ENCODE measurements at places on chromosomes 6 and 20.
A peak's percentile ranks its signal among the peaks of the same experiment; 100 is the strongest.

GRCh38 chr6:108465098-108465495 lies 95.6 kb upstream of the FOXO3 start:
- no peaks in the 10 kb centered on the region for H3K4me1 ChIP-seq
- H3K4me3 ChIP-seq, result no peak overlapping the region
- H3K27ac ChIP-seq, result no peak overlapping the region
- no peaks in the 10 kb centered on the region for H3K36me3 ChIP-seq

DNA sequence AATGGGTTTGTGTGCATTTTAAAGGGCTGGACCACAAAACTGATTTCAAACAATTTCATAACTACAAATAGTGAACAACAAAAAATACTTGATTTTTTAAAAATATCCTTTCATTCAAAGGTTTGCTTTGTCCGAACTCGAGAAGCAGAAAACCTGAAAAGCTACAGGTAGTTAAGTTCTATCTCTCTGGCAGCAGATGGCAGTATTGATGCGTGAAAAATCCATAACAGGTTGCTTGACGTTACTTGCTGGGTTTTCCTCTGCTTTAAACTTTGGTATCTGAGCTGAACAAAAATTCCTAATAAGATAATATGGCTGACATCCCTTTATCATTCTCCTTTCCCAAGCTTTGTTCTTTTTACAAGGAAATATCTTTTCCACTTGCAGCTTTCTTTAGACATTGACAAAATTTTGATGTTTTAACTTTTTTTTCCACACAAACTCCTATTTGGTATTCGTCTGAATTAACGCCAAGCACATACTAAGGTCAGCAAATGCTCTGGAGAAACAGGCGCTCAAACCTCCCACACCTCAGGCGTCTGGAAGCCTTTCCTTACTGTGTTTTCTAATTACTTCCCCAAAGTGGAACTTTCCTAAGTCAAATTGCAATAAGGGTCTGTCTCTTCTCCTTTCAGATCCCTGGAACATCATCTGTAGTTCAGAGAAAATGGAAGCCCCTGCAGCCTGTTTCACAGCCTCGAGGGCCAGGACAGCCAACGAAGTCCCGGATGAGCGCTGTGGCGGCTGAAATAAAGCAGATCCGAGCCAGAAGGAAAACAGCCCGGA lies 50.3 kb upstream of the GFRAL start:
- no peak overlapping the region for H3K27ac ChIP-seq
- DNase-seq, result no peak
- no peaks in the 10 kb centered on the region for H3K27me3 ChIP-seq
- no peaks in the 10 kb centered on the region for H3K4me1 ChIP-seq

GRCh38 chr6:53924277-53924676 lies 129.5 kb downstream of the LRRC1 start:
- no peak for DNase-seq
- H3K4me3 ChIP-seq, result no peak overlapping the region
- H3K4me1 ChIP-seq, result no peaks in the 10 kb centered on the region
- H3K27me3 ChIP-seq, result no peaks in the 10 kb centered on the region
- no peaks in the 10 kb centered on the region for H3K36me3 ChIP-seq

DNA sequence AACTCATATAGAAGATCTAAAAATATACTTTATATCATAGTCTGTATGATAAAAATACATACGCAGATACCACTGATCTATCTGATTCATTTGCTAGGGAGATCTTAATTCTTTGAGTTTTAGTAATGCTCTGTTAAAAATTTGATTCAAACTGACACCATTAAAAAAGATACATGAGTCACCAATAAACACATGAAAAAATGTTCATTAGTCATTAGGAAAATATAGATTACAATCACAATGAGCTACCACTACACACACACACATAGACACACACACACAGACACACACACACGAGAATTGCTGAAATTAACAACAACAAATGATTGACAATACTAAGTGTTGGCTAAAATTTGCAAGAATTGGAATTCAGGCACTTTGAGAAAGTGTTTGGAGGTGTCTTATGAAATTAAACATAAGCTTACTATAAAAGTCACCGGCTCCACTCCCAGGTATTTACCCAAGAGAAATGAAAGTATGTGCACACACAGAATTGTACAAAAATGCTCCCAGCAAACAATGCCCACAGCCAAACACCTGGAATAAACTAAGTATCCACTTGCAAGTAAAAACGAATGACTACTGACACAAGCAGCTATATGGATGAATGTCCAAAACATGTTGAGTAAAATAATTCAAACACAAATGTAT lies 117.7 kb upstream of the GGTLC1 start:
- H3K4me1 ChIP-seq, result no peaks in the 10 kb centered on the region
- DNase-seq, result no peak
- H3K27me3 ChIP-seq, result no peaks in the 10 kb centered on the region

- no peaks in the 10 kb centered on the region for H3K27me3 ChIP-seq
- no peaks in the 10 kb centered on the region for H3K36me3 ChIP-seq
- no peak overlapping the region for H3K4me3 ChIP-seq
- H3K27ac ChIP-seq, result no peak overlapping the region
- no peak for DNase-seq
- H3K4me1 ChIP-seq, result peaks cover 26% of the 10 kb centered on the region
Measured at GRCh38 chr20:3486850-3487249, 16.0 kb downstream of the ATRN start.

DNA sequence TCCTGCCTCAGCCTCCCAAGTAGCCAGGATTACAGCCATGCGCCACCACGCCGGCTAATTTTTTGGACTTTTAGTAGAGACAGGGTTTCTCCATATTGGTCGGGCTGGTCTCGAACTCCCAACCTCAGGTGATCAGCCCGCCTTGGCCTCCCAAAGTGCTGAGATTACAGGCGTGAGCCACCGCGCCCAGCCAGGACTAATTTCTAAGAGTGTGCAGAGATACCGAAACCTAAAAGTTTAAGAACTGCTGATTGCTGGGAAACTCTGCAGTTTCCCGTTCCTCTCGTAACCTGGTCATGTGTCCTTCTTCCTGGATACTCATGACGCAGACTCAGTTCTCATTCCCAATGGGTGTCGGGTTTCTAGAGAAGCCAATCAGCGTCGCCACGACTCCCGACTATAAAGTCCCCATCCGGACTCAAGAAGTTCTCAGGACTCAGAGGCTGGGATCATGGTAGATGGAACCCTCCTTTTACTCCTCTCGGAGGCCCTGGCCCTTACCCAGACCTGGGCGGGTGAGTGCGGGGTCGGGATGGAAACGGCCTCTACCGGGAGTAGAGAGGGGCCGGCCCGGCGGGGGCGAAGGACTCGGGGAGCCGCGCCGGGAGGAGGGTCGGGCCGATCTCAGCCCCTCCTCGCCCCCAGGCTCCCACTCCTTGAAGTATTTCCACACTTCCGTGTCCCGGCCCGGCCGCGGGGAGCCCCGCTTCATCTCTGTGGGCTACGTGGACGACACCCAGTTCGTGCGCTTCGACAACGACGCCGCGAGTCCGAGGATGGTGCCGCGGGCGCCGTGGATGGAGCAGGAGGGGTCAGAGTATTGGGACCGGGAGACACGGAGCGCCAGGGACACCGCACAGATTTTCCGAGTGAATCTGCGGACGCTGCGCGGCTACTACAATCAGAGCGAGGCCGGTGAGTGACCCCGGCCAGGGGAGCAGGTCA lies at the start of gene HLA-E:
HLA-E (plus strand) TSS at position 429 of the 945 bp plus-strand sequence; CDS start at position 452, 23 bp downstream.
- DNase-seq, result peak; percentile 94
- H3K27me3 ChIP-seq, result no peaks in the 10 kb centered on the region
- H3K4me3 ChIP-seq, result peak within 1 kb of the TSS; percentile 99
- H3K36me3 ChIP-seq, result peaks cover 43% of the 10 kb centered on the region
- H3K4me1 ChIP-seq, result peaks cover 61% of the 10 kb centered on the region

DNA sequence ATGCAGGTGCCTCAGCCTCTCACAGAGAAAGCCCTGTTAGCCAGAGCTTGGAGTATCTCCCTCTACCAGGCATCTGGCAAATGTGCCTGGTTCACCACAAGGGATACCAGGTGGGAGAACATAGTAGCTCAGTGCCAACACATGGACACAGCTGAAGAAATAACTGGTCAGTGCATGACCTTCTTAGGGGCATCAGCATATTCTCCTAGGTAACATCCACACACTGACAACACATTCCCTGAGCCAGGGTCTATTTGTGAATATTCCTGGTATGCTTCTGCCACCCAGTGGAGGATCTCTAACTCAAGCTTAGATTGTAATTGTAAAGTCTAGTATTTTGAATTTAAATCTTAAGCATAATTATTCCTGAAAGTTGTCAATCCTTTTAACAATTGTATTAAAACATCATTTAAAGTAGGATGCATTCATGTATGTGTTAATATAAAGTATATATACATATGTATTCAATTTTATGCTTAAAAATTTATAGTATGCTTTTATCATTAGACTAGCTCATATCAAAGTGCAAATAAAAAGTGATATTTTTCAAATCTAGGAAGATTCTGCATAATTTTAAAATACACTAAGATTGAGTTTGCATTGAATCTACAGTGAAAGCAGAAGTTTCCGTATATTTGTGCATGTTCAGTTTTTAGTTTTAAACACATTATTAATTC lies 45.3 kb upstream of the COL21A1 start:
- no peaks in the 10 kb centered on the region for H3K4me1 ChIP-seq
- no peaks in the 10 kb centered on the region for H3K27me3 ChIP-seq
- DNase-seq, result no peak
- H3K27ac ChIP-seq, result no peak overlapping the region

DNA sequence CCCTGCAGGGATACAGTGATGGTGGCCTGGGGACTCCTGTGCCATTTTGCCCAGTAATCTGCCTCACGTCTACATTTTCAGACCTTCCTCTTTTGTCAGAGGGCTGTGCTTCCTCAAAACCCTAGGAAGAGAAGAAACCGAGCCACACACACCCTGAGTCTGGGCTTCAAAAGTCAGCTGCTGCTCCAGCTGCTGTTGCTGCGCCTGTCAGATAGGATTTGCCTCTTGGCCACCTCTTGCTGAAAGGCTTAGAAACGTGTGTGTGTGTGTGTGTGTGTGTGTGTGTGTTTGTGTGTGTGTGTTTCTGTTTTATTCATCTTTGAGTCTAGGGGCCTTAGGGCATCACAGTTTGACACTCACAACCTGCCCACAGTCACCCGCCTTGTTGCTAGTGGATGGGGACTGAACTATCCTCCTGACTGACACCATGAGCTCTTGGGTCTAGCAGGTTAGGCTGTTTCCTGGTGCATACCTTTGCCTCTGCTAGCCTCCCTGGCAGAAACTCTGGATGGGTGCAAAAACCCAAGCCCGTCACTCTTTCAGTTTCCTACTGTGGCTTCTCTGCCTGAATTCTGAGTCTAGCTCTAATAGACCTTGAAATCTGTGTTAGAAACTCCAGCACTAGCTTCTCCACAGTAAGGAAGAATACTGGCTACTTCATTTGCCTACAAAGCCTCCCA lies 94.9 kb upstream of the CEP85L start:
- no peak overlapping the region for H3K27ac ChIP-seq
- no peaks in the 10 kb centered on the region for H3K27me3 ChIP-seq
- H3K4me3 ChIP-seq, result no peak overlapping the region
- H3K36me3 ChIP-seq, result no peaks in the 10 kb centered on the region
- no peak for DNase-seq

- no peaks in the 10 kb centered on the region for H3K27me3 ChIP-seq
- DNase-seq, result no peak
- H3K4me1 ChIP-seq, result no peaks in the 10 kb centered on the region
- H3K27ac ChIP-seq, result no peak overlapping the region
Measured at GRCh38 chr20:6492271-6493055, 275.0 kb upstream of the BMP2 start.
